ENCODE measurements at places on chromosomes 1 and 21. TPM values are rescaled to one million over a fixed set of nuclear protein-coding genes. Genes with fewer than 3 reads are reported as not detected.

DNA sequence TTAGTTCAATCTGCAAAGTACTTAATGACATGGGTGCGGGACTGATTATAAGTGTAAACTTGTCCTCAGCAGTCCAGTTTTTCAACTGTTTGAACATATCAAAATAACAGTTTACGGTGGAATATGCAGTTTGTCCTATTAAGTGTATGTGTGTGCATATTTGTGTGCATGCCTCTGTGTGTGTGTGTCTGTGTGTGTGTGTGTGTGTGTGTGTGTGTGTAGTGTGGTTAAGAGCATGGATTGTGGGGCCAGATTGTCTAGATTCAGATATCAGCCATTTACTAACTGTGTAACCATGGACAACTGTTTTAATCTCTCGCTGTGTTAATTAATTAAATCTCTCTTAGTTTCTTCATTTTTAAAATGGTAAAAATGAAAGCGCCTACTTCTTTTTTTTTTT lies 39.0 kb downstream of the NEXN start:
- no peak for DNase-seq
- peaks cover 10% of the 10 kb centered on the region for H3K4me1 ChIP-seq
- no peak overlapping the region for H3K4me3 ChIP-seq
- no peaks in the 10 kb centered on the region for H3K36me3 ChIP-seq
- no peaks in the 10 kb centered on the region for H3K27me3 ChIP-seq
- no peak overlapping the region for H3K27ac ChIP-seq

The TTC22 gene
- polyA plus RNA-seq: 2.0 TPM

GRCh38 chr1:162187687-162188276 lies 118.3 kb downstream of the NOS1AP start:
- no peak for DNase-seq
- H3K27me3 ChIP-seq: peaks cover 11% of the 10 kb centered on the region
- H3K4me1 ChIP-seq: no peaks in the 10 kb centered on the region
- H3K4me3 ChIP-seq: no peak overlapping the region
- no peak overlapping the region for H3K27ac ChIP-seq
- no peaks in the 10 kb centered on the region for H3K36me3 ChIP-seq

DNA sequence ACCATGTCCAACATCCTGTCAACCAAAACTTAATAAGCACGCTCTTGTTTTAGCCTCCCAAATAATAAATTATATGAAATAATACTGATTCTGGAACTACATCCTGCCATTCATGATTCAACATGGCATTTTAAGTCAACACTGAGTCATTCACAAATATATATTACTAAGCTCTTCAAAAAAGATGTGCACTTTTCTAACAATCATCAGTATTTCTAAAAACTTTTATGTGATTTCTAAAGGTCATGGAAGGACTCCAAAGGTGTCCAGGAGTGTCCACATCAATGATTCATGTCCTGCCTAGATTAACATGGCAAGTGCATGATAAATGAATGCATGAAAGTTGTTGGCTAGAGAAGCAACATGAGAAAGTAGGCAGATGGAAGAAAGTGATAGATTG lies 51.6 kb downstream of the NEGR1 start:
- no peaks in the 10 kb centered on the region for H3K4me1 ChIP-seq
- H3K4me3 ChIP-seq: no peak overlapping the region
- H3K27me3 ChIP-seq: no peaks in the 10 kb centered on the region
- no peak for DNase-seq

- H3K4me1 ChIP-seq: no peaks in the 10 kb centered on the region
- no peak overlapping the region for H3K27ac ChIP-seq
- no peak overlapping the region for H3K4me3 ChIP-seq
Observed at GRCh38 chr1:6984986-6985385, 199.7 kb downstream of the CAMTA1 start.

- H3K36me3 ChIP-seq: no peaks in the 10 kb centered on the region
- no peak overlapping the region for H3K4me3 ChIP-seq
- DNase-seq: no peak
- H3K4me1 ChIP-seq: peaks cover 33% of the 10 kb centered on the region
Observed at GRCh38 chr1:194277927-194278326, 1091.5 kb upstream of the B3GALT2 start.

DNA sequence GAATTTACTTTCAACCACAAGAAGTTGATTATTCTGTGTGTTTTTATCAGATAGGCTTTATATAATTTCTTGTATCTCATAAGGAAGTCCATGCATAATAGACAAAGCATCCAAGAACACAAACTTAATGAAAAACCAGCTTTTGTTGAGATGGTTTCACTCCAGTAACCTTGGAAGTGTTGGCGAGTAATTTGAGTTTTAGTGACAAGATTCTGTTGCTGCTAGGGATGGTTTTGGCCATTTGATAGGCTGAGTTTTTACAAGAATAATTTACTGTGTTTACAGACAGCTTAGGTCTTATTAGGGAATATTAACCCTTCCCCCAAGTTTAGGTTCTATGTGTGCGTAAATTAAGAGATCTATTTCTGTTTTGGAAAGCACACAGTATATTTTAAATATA lies 513.6 kb downstream of the USP25 start:
- H3K4me1 ChIP-seq: no peaks in the 10 kb centered on the region
- no peak overlapping the region for H3K27ac ChIP-seq
- H3K27me3 ChIP-seq: no peaks in the 10 kb centered on the region
- H3K36me3 ChIP-seq: no peaks in the 10 kb centered on the region

GRCh38 chr1:115437196-115437595 lies 99.1 kb upstream of the NGF start:
- peaks cover 4% of the 10 kb centered on the region for H3K36me3 ChIP-seq
- H3K27me3 ChIP-seq: no peaks in the 10 kb centered on the region
- DNase-seq: no peak
- H3K4me3 ChIP-seq: no peak overlapping the region
- H3K4me1 ChIP-seq: no peaks in the 10 kb centered on the region

GRCh38 chr1:116923421-116923820 lies 13.7 kb downstream of the PTGFRN start:
- no peaks in the 10 kb centered on the region for H3K27me3 ChIP-seq
- DNase-seq: no peak
- no peaks in the 10 kb centered on the region for H3K4me1 ChIP-seq
- H3K4me3 ChIP-seq: no peak overlapping the region
- H3K36me3 ChIP-seq: no peaks in the 10 kb centered on the region

GRCh38 chr1:28329395-28330153 lies 734 bp downstream of the MED18 start:
- H3K27me3 ChIP-seq: no peaks in the 10 kb centered on the region
- H3K27ac ChIP-seq: peak overlapping the region; percentile 100
- DNase-seq: no peak
- H3K4me1 ChIP-seq: peaks cover 34% of the 10 kb centered on the region
- peaks cover 15% of the 10 kb centered on the region for H3K36me3 ChIP-seq

The LCE1F gene
- polyA plus RNA-seq: not detected

DNA sequence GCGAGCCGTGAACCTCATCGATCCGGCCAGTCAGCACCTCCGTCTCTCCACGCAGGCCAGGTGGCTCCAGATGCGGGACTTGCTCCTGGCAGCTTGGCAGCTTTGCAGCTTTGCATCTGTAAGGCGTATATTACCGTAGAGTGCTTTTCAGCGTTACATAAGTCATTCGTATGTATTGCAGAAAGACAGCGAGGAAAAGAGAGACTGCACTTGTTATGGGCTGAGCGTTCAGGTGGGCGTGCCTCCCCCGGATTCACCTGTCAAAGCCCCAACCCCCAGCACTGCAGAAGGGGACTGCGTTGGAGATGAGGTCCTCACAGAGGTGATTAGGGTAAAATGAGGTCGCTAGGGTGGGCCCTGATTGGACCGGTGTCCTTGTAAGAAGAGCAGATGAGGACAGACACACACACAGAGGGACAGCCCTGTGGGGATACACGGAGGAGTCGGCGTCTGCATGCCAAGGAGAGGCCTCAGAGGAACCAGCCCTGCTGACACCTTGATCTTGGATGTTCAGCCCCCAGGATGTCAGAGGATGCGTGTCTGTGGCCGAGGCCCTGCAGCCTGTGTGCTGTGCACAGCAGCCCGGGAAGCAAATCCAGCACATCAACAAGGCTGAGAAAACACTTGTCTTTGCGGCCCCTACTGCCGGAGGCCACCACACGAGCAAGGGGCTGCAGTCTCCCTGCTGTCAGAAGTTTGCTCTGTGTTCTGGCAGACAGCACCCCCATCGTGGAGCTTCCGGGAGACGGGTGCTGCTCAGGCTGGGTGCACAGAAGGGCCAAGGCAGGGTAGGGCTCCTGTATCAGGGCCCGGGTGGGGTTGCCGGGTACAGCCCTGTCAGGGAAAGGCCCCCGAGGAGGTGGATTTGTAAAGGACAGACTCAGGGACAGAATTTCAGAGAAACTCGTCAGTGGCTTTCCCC lies 10.9 kb upstream of the AGPAT3 start:
- no peak overlapping the region for H3K4me3 ChIP-seq
- H3K36me3 ChIP-seq: no peaks in the 10 kb centered on the region
- no peak overlapping the region for H3K27ac ChIP-seq
- H3K4me1 ChIP-seq: peaks cover 8% of the 10 kb centered on the region

DNA sequence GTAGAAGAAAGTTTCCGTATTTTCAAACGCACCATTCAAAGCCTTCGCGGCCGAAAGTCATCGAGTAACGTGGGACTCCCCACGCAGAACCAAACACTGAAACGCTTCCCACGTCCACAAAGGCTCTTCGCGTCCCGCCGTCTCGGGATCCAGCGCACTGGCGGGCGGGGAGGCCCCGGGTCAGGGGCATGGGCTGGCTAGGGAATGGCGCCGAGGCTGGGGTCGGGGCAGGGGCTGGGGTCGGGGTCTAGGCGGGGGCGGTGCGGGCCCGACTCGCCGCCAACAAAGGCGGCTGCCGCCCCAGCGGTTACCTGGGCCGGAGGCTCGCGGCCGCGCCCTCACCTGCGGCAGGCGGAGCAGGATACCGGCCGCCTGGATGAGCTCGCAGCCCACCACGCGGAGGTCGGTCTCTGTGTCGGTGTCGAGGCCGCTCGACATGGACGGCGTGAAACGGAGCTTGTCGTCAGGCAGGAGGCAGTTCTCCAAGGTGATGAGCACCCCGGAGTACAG lies 403 bp downstream of the CCNL2 start:
- no peak for DNase-seq
- peaks cover 34% of the 10 kb centered on the region for H3K4me1 ChIP-seq
- H3K27ac ChIP-seq: no peak overlapping the region
- no peaks in the 10 kb centered on the region for H3K27me3 ChIP-seq
- peak overlapping the region; percentile 96 for H3K4me3 ChIP-seq

The OSCP1 gene
- polyA plus RNA-seq: not detected

DNA sequence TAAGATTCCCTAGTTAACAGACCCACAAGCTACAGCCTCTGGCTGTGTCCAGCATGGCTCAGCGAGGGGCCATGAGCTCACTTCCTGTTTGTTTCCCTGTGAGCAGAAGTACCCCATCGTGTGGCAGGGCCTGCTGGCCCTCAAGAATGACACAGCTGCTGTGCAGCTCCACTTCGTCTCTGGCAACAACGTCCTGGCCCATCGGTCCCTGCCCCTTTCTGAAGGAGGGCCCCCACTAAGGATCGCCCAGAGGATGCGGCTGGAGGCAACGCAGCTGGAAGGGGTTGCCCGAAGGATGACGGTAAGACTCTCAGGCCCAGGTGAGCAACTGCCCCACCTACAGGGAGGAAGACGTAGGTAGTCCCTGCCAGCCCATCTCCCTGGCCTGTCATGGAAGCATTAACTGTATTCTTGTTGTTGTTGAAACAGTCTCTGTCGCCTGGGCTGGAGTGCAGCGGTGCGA lies 38.2 kb downstream of the ZBTB17 start:
- DNase-seq: no peak
- peaks cover 16% of the 10 kb centered on the region for H3K36me3 ChIP-seq
- no peaks in the 10 kb centered on the region for H3K27me3 ChIP-seq
- H3K4me1 ChIP-seq: peaks cover 12% of the 10 kb centered on the region
- H3K27ac ChIP-seq: peak overlapping the region; percentile 90

- peaks cover 12% of the 10 kb centered on the region for H3K4me1 ChIP-seq
- no peaks in the 10 kb centered on the region for H3K27me3 ChIP-seq
- no peak overlapping the region for H3K27ac ChIP-seq
- no peak for DNase-seq
Observed at GRCh38 chr1:33004613-33005012, 32.1 kb downstream of the AK2 start.

DNA sequence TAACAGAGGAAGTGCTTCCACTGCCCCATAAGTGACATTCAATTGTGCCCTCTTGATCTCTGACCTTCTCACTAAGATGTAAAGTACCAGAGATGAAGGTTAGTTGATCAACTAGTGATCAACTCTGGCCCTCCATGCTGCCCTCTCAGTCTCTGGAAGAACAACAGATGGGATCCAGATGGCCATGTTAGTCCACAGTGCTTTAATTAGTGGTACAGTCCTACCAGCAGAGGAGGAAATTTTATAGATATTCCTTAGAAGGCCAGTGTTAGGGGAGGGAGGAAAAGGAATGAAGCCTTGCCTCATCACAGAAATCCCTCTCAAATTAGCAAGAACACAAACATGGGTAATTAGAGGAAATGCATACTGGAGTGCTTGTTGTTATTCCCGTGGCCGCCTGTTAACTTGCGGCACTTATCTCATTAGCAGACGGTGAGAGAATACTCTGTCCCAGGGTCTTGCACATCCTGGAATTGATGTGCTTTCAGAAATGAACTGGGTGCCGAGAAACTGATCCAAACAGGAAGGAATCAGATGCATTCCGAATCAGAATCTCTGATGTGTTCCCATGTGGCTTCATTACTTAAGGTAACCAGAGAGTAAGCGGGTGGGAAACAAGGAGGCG lies 91.1 kb upstream of the RGS4 start:
- H3K27ac ChIP-seq: no peak overlapping the region
- H3K36me3 ChIP-seq: no peaks in the 10 kb centered on the region
- no peaks in the 10 kb centered on the region for H3K4me1 ChIP-seq
- no peak overlapping the region for H3K4me3 ChIP-seq
- no peak for DNase-seq

DNA sequence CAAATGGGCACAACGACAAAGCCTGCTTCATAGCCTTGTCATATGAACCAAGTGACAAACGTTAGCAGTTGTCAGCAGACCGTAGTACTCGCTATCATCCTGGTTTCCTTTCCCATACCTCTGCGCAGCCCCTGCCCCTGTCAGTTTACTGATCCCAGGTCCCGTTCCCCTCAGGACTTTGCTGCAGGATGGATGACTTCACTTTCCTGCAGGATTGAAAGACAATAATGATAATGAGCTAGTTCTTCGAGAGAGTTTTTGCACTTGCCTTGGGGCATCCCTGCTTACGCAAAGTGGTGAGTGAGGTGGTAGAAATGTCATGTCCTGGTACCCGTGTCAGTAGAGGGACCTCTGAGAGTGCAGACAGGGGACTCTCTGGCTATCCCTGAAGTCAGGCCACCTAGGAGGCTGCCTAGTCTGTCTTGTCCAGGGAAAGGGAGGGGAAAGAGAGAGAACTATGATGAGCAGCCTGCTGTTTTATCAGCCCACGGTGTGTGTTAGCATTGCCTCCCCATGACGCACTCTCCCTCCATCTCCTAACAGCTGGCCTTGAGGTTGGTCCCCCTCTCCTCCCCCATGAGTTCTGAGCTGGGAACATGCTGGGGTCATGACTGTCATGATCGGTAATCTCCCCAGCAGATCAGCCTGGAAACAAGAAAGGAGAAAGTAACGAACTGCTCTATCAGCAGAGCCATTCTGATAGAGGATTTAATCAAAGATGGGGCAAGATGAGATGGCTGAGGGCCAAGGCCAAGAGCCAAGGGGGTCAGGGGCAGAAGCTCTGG lies 53.7 kb downstream of the ELK4 start:
- no peak overlapping the region for H3K27ac ChIP-seq
- H3K27me3 ChIP-seq: peaks cover 46% of the 10 kb centered on the region
- H3K36me3 ChIP-seq: no peaks in the 10 kb centered on the region
- no peak for DNase-seq
- no peak overlapping the region for H3K4me3 ChIP-seq

GRCh38 chr1:183463566-183463965 lies 8.7 kb upstream of the SMG7 start:
- H3K4me1 ChIP-seq: no peaks in the 10 kb centered on the region
- no peaks in the 10 kb centered on the region for H3K36me3 ChIP-seq
